ENCODE measurements at places on chromosomes 2 and 18.

DNA sequence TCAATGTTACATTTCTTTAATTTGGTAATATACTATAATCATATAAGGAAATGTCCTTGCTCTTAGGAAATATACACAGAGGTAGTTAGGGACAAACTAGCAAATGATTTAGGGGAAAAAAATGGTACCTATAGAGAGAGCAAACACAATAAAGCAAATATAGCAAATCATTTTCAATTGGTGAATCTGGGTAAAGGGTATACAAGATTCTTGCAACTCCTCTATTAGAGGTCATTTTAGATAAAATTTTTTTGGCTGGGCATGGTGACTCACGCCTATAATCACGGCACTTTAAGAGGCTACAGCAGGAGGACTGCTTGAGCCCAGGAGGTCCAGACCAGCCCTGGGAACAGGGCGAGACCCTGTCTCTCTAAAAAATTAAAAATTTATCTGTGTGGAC is 44.4 kb downstream of the STRN start:
- DNase-seq, result no peak

DNA sequence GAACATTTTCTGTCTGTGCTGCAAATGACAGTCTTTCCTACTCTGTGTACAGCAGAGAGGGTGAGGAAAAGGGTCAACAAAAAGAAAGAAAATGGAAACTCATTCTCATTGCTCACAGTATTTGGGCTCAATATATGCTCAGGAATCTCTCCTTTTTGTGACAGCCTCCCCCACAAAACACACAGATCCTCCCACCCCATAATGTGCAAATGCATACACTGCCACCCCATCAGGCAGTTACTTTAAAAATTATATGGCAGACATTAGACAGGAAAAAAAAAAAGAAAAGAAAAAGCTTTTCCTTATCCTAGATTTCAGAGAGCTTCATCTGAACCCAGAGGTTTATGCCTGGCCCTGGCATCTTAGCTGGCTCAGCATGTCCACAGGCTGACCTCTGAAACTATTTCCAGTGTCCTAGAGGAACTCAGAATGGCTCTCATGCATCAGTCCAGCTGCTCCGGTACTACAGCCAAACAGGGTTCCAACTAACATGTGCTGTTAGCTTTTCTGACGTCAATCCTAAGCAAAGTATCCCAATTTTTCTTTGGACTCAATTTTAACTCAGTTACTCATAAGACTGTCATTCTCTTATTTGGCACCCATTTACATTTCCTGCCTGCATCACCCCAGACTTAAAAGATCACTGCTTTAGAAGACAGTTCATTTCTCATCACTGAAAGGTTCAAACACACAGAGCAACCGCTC is 105.9 kb downstream of the RBMS1 start:
- peak; percentile 76 for DNase-seq

GRCh38 chr18:70663141-70663540 is 374.3 kb downstream of the SOCS6 start:
- DNase-seq, result no peak

DNA sequence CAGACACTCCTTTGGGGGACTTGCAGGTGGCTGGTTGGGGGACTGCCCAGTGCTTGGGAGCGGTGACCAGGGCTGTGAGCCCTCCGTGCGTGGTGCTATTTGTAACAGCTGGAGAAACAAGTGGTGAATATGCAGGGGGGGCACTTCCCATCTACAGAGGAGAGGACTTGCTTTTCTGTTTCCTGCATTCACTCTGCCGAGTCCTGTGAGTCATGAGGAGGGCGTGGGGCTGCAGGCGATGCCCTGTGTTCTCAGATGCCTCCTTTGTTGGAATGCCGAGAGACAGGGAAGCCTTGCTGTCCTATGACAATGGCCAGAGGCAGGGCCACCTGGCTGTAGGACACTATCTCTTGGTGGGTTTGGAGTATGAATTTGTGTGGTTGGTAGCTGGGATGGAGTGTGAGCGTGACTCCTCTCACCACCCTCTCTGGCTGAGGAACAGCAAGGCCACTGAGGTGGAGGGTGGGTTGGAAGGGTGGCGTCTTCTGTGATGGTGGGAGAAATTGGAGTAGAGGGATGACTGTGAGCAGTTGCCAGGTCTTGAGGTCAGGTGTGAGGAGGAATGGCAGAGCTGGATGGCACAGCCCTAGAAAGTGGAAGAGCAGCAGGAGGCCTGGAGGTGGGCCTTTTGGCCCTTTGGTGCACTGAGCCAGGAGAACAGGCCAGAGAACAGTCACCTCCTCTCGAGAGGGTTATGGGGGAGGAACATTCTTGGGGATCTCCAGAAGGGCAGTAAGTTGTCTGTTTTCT is 24.3 kb downstream of the FHOD3 start:
- DNase-seq, result no peak
